A549 treated with ZK216348 at 1 μM for 4 hours (cell line): ENCODE measurements at places on chromosomes 5 and 9. TPM values are rescaled to one million over a fixed set of nuclear protein-coding genes. Genes with fewer than 3 reads are reported as not detected.

The SLC26A2 gene
- 24.1 to 59.9 TPM (median 50.6 TPM) in 5 replicates for total RNA-seq

The ZNF608 gene
- total RNA-seq: 0.41 to 0.68 TPM (median 0.58 TPM) in 5 replicates

The SLC34A3 gene
- total RNA-seq: 0.13 to 0.19 TPM in 2 of 5 replicates, not detected in the others

The JAKMIP2 gene
- not detected in 5 replicates for total RNA-seq

The NFIB gene
- total RNA-seq: 6.1 to 12.1 TPM (median 10.8 TPM) in 5 replicates

The PRKAA1 gene
- 30.6 to 59.0 TPM (median 43.2 TPM) in 5 replicates for total RNA-seq

The LCN1 gene
- total RNA-seq: 0.53 TPM in 1 of 5 replicates, not detected in the others

The OBP2B gene
- not detected in 5 replicates for total RNA-seq

The DPYSL3 gene
- 16.2 to 20.7 TPM (median 18.0 TPM) in 5 replicates for total RNA-seq

The CDC20B gene
- 0.07 to 0.13 TPM (median 0.08 TPM) in 3 of 5 replicates, not detected in the others for total RNA-seq

The CDX1 gene
- total RNA-seq: not detected in 5 replicates

The GNE gene
- total RNA-seq: 10.8 to 18.1 TPM (median 14.5 TPM) in 5 replicates

The CRAT gene
- 20.8 to 32.8 TPM (median 29.3 TPM) in 5 replicates for total RNA-seq

The ST8SIA4 gene
- 0.12 to 0.78 TPM (median 0.47 TPM) in 5 replicates for total RNA-seq

The MOCS2 gene
- total RNA-seq: 30.5 to 41.6 TPM (median 32.1 TPM) in 5 replicates

The PCDHB12 gene
- total RNA-seq: not detected in 5 replicates

The CCNJL gene
- total RNA-seq: 10.5 to 14.3 TPM (median 13.6 TPM) in 5 replicates

The TPRN gene
- 5.5 to 10.4 TPM (median 10.2 TPM) in 5 replicates for total RNA-seq

The PCDHGB7 gene
- total RNA-seq: 0.05 to 0.08 TPM (median 0.06 TPM) in 3 of 5 replicates, not detected in the others

The BRD9 gene
- total RNA-seq: 36.1 to 44.8 TPM (median 43.1 TPM) in 5 replicates

The ZNF483 gene
- total RNA-seq: 0.41 to 1.2 TPM (median 0.93 TPM) in 5 replicates

The SEMA6A gene
- 0.11 TPM in 1 of 5 replicates, not detected in the others for total RNA-seq

The SLC6A19 gene
- 0.06 to 0.12 TPM (median 0.07 TPM) in 4 of 5 replicates, not detected in the other for total RNA-seq

The ITGA1 gene
- total RNA-seq: 0.55 to 2.1 TPM (median 1.5 TPM) in 5 replicates

The NKD2 gene
- total RNA-seq: 12.5 to 20.1 TPM (median 19.8 TPM) in 5 replicates

The SPATA6L gene
- total RNA-seq: 1.8 to 2.5 TPM (median 2.0 TPM) in 5 replicates

The ORM2 gene
- total RNA-seq: not detected in 5 replicates

The PIP5K1B gene
- 0.08 TPM in 1 of 5 replicates, not detected in the others for total RNA-seq

The FST gene
- 3.0 to 4.5 TPM (median 4.4 TPM) in 5 replicates for total RNA-seq

The PCDHGA7 gene
- 0.77 to 1.0 TPM (median 0.98 TPM) in 5 replicates for total RNA-seq

The FAM200C gene
- total RNA-seq: 1.8 to 2.3 TPM (median 2.1 TPM) in 5 replicates

The PRR7 gene
- total RNA-seq: 12.4 to 41.6 TPM (median 34.4 TPM) in 5 replicates

The GMCL2 gene
- total RNA-seq: not detected in 5 replicates

The RLN1 gene
- not detected in 5 replicates for total RNA-seq

The ANKRD34B gene
- total RNA-seq: 0.06 to 0.31 TPM (median 0.25 TPM) in 4 of 5 replicates, not detected in the other

The PDCD1LG2 gene
- total RNA-seq: 0.19 to 0.33 TPM (median 0.29 TPM) in 5 replicates

The CCDC187 gene
- 0.04 TPM in 1 of 5 replicates, not detected in the others for total RNA-seq

The ANKRD55 gene
- not detected in 5 replicates for total RNA-seq

The KCNMB1 gene
- not detected in 5 replicates for total RNA-seq

The HABP4 gene
- total RNA-seq: 15.2 to 19.8 TPM (median 16.5 TPM) in 5 replicates

The PDGFRB gene
- 0.13 to 1.0 TPM (median 0.47 TPM) in 5 replicates for total RNA-seq

The SMIM27 gene
- 13.2 to 19.4 TPM (median 14.9 TPM) in 5 replicates for total RNA-seq

The HSPB3 gene
- total RNA-seq: not detected in 5 replicates

The DMRT2 gene
- 0.12 to 0.17 TPM in 2 of 5 replicates, not detected in the others for total RNA-seq

The OCLN gene
- total RNA-seq: 9.6 to 15.3 TPM (median 10.1 TPM) in 5 replicates

The MSX2 gene
- total RNA-seq: 3.0 to 5.7 TPM (median 5.4 TPM) in 5 replicates

The ZBTB26 gene
- 1.8 to 2.7 TPM (median 2.3 TPM) in 5 replicates for total RNA-seq

The SURF2 gene
- 36.5 to 59.1 TPM (median 49.7 TPM) in 5 replicates for total RNA-seq
